Endothelial cell (in vitro differentiated cells): ENCODE measurements at places on chromosomes 4 and X.

GRCh38 chr4:74772106-74772505, 22.2 kb downstream of the BTC start:
- no peak for DNase-seq

DNA sequence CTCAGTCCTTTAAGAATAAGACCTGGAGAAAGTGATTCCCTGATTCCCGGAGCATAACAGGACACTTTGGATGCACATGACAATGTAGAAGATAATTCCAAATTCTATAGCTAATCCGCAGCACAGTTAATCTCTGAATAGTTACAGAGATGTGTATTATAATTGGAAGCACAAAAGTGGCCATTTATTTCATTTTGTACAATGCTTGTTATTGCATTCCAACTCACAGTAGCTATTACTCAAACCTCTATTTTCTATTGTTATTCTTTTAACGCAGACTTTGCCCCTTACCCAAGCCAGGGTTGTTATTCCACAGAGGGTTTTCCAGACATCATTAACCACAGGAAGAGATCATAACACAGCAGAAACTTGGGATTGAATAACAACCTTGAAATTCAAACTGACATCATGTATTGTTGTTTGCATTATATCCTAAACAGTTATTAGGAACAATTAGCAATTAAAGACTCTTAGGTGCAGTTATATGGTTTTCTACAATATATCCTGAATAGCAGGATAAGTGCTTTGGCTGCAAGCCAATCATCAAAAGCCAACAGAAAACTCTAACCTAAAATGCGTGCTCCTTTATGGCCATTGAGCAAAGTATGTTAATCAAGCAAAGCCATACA, 984.0 kb upstream of the TENM3 start:
- DNase-seq = no peak

GRCh38 chr4:142155347-142155746, 519.0 kb downstream of the IL15 start:
- no peak for DNase-seq

GRCh38 chrX:7108030-7108429, 39.5 kb upstream of the STS start:
- DNase-seq = no peak

DNA sequence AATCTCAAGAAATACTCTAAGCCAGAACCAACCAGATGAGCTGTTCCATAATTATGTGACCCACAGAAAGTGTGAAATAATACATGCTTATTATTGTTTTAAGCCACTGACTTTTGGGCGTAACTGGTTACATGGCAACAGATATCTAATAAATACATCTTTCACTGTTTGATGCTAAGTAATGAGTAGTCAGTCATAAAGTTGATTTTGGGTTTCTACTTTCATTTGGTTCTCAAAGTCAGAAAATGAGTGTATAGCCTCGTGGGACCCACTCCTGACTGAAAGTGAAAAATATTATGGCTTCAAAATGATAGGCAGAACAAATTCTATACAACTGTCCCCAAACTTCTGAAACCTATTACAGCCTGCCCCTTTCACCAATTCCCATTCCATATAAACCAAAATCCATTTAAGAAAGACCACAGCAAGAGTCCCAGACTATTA, 88.0 kb upstream of the CBR4 start:
- no peak for DNase-seq

DNA sequence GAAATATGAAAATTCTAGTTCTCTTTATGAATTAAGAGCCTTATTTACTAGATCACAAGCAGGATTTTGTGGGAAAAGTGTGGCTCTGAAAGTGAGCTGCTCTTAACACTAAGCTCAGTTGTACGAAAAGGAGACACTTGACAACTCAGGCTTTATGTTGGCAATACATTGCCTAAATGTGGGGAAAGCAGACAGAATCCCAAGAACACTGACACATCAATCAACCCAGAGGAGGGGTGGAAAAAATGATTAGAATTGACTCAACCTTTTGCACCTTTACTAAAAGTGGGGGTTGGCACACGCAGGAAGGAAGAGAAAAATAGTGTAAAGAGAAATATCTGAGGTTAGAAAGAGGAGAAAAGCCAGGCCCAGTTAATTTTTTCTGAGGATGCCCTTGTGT, 61.6 kb downstream of the CHST7 start:
- DNase-seq = no peak

- no peak for DNase-seq
Measured at GRCh38 chr4:17688011-17688441, 73.6 kb downstream of the MED28 start.

DNA sequence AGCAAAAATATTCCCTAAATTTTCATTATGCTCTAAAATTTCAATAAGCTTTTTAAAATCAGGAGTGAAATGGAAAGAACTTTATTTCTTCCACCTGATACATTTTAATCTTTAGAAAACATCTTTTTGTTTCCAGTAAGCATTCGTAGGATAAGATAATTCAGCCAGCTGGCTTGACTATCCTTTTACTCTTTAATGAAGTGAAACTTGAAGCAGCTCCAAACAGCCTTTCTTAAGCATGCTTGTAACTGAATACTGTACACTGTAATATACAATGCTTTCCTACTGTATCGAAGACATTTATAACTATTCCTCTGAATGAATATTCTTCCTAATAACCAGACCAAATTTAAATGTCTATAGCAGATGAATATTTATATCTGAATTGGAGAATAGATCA, 98.8 kb downstream of the KLHL4 start:
- no peak for DNase-seq

- DNase-seq = no peak
Measured at GRCh38 chrX:15646031-15646430, 18.6 kb downstream of the CLTRN start.
